ENCODE measurements at places on chromosomes 4 and X. TPM values are rescaled to one million over a fixed set of nuclear protein-coding genes. Genes with fewer than 3 reads are reported as not detected.

AMOT gene
- 38.5 TPM for total RNA-seq

CT47B1 gene
- not detected for total RNA-seq

GUCY1B1 gene
- total RNA-seq = 5.5 TPM

LUZP4 gene
- total RNA-seq = not detected

HSFX2 gene
- 1.9 TPM for total RNA-seq
